CD8-positive, alpha-beta memory T cell (primary cell): ENCODE measurements at places on chromosomes 11 and 22.

GRCh38 chr11:83175815-83176214 lies 17.7 kb upstream of the ANKRD42 start:
- no peak for DNase-seq

DNA sequence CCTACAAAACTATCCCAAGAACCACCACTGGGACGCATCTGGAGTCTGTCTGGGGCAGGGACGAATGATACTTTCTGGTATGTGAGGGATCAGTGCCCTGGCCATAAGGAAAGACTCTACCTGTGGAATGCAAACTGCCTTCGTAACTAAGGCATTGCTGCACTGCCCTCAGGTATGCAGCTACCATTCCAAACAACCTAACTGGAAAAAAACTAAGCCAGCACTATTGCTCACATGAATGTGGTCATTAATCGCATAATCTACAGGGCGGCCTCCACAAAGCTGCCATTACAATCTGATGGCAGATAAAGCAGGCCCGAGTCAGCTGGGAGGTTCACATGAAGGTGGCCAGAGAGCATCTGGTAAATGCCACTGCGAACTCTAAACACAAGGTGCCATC lies 3.9 kb downstream of the PACSIN2 start:
- DNase-seq = no peak

- DNase-seq = peak; percentile 89
Measured at GRCh38 chr11:61021661-61022212, 50.3 kb downstream of the CD6 start.

GRCh38 chr11:32821917-32822560 lies 7.7 kb upstream of the PRRG4 start:
- no peak for DNase-seq

DNA sequence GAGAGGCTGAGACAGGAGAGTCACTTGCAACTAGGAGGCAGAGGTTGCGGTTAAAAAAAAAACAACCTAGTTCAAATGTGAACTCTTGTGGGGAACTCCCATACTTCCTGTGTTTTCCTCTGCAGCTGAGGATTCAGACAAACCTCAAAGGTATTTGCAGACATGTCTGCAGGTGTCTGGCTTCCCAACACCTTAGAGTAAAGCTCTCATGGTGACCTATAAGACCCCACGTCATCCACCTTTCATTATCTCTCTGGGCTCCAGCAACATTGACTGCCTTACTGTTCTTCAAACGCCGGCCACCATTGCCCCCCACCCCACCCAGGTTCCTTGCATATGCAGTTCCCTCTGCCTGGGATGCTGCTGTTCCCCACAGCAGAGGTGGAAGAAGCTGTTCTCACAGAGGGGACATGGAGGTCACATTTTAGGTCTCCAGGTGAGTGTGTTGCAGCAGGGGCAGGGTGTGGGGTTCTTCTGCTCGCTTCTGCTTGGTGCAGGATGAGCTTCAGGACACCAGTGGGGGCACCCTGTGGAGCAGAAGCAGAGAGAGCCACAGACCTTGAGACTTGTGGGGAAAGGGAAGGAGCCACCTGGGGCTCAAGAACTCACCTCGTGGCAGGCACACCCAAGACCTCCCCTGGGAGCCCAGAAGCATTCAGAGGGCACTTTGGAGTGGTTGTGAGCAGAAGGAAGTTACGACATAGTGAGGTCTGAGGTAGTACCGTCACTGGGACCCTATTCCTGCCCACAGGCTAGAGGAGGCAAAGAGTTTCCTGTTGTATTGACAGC lies 203.2 kb downstream of the CSNK2A3 start:
- DNase-seq = peak; percentile 88

DNA sequence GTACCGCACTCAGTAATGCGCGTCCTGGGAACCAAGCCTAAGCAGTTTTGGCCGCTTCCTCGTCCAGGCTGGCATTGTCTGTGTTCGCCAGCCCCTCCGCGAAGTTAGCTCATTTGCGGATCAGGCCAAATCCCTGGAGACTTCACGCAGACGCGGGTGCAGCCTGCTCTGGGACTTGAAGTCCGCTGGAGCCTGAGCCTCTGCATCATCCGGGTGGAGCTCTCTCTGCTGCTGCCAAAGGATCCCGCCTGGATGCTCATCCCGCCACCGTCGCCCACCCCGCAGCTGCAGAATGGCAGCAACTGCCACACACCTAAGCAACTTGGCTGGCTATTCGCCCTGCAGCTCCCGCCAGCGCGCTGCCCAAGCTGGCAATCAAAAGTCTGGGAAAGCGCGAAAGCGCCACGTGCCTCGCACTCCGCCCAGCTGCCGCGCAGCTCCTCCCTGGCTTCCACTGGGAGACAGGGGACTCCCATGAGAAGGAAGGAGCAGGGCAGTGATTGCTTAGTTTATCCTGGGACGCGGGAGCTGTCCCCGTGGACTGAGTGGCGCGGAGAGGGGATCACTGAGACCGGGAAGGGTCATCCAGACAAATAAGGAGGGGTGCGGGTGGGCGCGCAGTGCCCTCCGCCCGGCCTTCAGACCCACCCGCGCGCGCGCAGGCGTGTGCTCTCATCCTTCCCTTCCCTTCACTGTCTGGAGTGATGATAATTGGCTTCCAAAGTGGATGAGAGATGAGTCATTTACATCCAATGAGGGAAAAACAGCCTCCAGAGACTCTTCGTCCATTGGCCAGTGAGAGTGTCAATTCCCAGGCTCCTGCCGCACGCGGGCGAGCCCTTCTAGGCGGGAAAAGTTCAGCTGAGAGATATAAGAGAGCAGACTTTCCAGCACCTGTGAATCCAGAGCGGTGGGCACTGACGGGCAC lies 23.2 kb upstream of the GLYATL1B start:
- no peak for DNase-seq

- no peak for DNase-seq
Measured at GRCh38 chr11:62103986-62104385, 19.8 kb upstream of the INCENP start.

DNA sequence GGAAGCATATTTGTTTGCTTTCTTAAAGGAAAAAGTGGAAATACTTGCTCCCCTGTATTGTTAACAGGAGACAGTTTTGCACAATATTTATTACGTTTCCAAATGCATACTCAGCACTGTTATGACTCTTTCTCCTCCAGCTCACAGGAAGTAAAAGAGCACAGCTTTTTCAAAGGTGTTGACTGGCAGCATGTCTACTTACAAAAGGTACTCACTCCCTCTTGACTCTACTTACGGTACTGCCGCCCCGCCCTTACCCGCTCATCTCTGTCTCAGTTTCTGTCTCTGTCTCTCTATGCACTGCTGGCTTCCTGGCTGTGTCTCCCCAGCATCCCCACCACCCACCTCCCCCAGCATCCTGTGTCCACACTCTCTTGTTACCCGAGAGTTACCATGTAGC lies 32.2 kb upstream of the MYO18B start:
- no peak for DNase-seq

DNA sequence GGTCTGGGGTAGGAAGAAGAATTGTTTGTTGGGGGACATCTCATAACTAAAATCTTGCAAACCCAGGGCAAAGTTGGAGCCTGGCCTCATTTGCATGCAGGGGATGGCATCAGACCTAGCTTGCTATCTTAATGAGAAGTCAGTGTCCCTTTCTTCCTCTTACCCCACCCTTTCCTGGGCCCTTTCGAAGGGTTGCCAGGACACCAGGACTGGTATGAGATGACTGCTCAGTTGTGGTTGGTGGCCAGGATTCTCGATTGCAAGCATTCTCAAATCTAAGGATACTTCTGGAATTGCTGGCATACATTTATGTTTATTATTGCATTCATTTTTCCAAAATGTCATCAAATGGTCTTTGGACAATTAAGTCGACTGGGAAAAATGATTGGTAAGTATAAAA lies 131.0 kb downstream of the SLC1A2 start:
- no peak for DNase-seq

DNA sequence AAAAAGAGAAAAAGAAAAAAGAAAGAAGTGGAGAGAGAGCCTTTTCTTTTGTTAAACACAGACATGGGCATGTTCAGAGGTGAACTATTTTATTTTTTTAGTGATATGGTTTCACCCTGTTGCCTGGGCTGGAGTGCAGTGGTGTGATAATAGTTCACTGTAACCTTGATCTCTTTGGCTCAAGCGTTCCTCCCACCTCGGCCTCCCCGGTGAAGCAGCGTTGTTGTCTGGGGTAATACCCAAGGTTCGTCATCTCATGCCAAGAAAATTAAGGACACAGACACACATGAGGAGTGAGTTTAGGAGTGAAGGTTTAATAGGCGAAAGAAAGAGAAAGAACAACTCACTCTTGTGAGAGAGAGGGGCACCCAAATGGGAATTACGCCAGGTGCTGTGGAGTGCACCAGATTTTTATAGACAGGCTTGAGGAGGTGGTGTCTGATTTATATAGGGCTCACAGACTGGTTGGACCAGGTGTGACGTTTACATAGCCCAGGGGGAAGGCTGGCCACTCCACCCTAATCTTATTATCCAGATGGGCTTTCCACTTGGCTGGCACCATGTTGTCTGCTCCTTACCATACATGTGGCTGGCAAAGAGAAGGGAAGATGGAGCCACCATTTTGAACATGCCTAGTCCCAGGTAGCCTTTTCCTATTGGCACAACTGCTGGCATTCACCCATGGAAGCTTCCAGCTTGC lies 42.3 kb downstream of the GRAMD1B start:
- no peak for DNase-seq

DNA sequence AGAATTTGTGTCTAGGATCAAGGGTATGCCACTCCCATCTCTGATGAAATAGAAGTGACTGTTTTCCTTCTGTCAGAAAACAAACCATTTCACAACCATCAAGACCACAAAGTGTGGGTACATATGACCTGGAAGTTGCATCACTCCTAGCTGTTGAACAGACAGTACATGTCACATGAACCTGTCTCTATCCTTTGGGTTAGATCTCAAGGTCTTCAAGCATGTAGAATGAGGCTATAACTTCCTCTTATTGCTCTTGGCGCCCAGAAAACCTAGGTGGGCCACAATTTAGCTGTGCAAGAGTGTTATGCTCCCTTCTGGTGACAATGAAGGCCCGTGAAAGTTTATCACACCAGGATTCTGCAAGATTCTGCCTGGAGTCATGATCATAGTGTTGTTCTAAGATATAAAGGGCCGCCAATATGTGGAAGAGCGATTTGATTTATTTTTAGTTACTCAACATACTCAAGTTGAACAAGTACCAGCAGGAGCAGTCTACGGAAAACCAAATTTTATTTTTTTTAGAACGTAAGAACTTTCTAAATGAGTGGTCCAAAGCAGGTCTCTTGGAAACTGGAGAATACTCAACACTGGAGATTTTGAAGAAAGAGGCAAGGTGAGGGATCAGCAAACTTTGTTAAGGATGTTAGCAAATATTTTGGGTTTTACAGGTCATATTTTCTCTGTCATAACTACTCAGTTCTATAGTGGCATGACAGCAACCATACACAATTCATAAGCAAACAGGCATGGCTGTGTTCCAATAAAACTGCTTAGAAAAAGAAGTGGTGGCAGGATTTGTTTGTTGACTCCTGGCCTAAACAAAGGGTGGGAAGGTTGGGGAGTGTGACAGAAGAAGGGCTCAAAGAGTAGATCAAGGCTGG lies 101.8 kb downstream of the USP35 start:
- DNase-seq = no peak

GRCh38 chr11:116927163-116927974 lies 89.9 kb upstream of the APOA1 start:
- DNase-seq = peak; percentile 50

DNA sequence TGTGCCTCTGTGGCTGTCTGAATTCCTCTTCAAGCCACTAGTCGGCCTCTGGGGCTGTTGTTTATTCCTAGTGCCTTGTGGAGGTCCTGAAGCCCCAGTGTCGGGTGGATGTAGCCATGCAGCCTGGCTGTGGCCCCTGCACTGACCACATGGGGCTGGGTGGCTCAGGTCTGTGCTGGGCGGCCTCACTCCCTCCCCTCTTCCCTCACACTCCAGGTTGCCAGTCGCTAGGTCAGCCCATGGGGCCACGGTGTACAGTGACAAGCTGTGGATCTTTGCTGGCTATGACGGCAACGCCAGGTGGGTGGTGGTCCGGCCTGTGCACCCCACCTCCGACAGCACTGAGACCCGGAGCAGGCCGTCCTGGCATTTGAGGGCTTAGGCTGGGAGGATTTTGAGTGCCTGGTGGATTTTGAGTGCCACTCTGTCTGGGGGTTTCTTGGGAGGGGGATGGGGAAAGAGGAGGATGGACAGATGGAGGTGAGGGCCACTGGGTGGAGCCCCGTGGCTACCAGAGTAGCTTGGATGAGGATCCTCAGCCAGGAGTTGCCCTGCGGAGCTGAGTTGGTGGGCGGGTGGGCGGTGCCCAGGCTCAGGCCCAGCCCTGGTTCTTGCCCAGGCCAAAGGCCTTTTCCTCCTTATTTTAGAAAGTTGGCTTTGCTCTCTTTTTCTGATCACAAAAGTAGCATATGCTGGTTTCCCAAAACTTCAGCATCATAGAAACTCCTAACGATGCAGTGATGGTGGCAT lies 6.7 kb downstream of the LZTR1 start:
- no peak for DNase-seq

DNA sequence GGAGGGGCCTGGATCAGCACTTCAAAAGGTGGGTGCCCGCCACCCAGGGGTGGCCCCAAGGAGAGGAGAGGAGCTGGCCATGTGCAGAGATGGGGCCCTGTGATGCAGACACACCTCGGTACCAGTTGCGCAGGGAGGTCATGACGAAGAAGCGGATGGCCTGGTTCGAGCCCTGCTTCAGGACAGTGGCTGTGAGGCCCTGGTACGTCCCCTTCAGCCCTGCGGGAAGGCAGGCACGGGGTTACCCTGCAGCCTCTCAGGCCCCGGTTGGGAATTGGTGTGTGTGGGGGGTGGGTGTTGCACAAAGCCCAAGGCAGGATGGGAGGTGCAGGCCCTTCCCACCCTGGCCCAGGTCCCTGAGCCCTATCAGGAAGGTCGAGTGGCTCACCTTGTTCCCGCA lies 1.8 kb downstream of the SLC25A1 start:
- no peak for DNase-seq

DNA sequence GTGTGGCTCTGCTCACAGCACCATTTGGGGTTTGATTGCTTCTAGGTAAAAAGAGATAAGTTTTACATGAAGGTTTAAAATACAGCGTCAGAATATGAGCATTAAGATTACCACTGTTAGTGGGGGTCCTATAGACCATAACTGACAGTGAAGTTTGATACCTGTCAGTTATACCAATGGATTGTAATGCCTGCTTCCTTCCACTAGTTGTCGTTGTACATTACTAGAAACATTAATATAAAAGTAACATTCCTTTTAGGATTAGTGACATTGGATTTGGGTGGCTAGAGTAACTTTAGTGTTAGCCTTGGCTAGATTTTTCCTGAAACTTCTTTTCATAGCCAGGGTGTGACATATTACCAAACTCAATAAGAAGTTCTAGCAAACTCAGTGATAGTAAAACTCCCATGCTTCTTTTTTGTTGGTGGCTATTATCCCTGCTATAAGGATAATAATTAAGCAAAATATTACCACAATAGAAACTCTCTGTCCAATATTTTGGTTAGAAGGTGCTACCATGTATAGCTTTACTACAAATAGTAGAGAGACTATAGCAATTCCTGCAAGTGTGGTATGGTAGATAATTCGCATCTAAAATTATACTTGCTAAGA lies 57.1 kb downstream of the FAM181B start:
- no peak for DNase-seq

- DNase-seq = no peak
Measured at GRCh38 chr11:23536907-23537306, 676.6 kb upstream of the CCDC179 start.

GRCh38 chr11:66580803-66581202 lies 12.1 kb downstream of the CCDC87 start:
- DNase-seq = no peak

GRCh38 chr11:86901599-86901998 lies 53.6 kb downstream of the FZD4 start:
- DNase-seq = no peak

- no peak for DNase-seq
Measured at GRCh38 chr11:117932426-117932825, 3.2 kb upstream of the TMPRSS13 start.

GRCh38 chr11:44005956-44006355 lies 41.8 kb upstream of the ACCSL start:
- DNase-seq = no peak
